Placental pericyte (primary cell): ENCODE measurements at places on chromosomes 2 and 18. TPM values are rescaled to one million over a fixed set of nuclear protein-coding genes. Genes with fewer than 3 reads are reported as not detected.

The THUMPD2 gene
- total RNA-seq, result 5.3 and 11.5 TPM in 2 replicates

The ANKRD62 gene
- not detected in 2 replicates for total RNA-seq

The COL4A4 gene
- total RNA-seq, result 0.14 and 0.22 TPM in 2 replicates

The IL37 gene
- total RNA-seq, result 0.29 TPM in 1 of 2 replicates, not detected in the other

The CBLN2 gene
- total RNA-seq, result 13.9 TPM in 1 of 2 replicates, not detected in the other
